ENCODE measurements at places on chromosomes 5 and 9.
A peak's percentile ranks its signal among the peaks of the same experiment; 100 is the strongest.

- DNase-seq = no peak
These were observed 728.2 kb downstream of the BRINP1 start for GRCh38 chr9:118640836-118641560.

GRCh38 chr5:171739271-171739670, 46.3 kb upstream of the SMIM23 start:
- no peak for DNase-seq

GRCh38 chr5:106167766-106168165, 1503.0 kb downstream of the EFNA5 start:
- DNase-seq = no peak

DNA sequence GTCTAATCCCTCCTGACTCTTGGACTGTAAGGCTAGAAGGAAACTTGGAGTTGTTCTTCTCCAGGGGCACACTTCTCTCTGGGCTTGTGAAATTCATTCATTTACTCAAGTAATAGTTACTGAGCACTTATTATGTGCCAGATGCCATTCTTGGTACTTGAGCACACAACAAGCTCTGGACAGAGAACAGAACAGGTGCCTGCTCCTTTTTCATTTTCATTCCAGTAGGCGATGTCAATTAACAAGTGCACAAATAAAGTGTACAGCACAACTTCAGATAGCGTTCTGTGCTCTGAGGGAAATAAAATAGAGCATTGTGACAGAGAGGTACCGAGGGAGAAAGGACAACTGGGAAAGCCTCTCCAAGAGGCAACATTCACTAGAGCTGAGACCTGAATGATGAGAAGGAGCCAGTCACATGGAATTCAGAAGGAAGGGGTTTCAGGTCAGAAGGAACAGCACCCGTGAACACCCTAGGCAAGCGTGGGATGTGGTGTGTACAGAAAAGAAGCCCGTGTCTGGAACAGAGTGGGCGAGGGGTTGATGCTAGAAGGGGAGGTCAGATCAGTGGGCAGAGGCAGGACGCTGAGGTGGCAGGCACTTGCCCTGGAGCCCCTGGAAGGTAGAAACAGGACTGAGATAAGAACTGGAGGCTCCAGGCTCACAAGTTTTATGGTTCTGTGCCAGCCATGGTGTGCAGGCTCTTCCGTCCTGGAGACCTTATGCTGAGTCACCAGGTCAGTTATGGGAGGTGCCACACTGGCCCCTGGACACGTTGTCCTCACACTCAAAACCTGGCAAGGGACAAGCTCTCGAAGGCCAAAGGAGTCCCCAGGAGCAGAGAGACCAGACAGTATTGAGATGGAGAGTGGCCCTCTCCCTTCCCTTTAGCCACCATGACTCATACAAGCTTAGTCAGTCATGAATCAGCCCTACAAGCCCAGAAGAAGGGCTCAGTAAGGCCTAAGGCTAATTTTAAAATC, 7.2 kb upstream of the ABLIM3 start:
- no peak for DNase-seq

DNA sequence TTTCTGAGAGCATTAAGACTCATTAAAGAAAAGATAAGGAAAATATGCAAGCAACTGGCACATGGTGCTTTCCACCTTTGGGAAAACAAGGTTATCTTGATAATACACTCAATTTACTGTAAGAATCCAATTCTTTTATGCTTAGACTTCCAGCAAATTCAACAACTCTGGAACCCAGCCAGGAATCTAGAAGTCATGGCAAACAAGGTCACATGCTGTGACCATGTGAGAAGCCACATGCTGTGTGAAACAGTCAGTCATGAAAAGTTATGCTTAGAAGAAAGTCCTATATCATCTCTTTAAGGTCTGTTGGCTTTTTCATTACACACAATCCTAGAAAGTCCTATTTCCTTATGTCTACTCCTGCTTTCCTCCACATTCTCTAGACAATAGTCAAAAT, 581.8 kb upstream of the C9orf72 start:
- no peak for DNase-seq

GRCh38 chr5:133569347-133569746, 43.0 kb downstream of the FSTL4 start:
- no peak for DNase-seq

- DNase-seq = no peak
These were observed 66.5 kb downstream of the NDFIP1 start for GRCh38 chr5:142175039-142175438.

DNA sequence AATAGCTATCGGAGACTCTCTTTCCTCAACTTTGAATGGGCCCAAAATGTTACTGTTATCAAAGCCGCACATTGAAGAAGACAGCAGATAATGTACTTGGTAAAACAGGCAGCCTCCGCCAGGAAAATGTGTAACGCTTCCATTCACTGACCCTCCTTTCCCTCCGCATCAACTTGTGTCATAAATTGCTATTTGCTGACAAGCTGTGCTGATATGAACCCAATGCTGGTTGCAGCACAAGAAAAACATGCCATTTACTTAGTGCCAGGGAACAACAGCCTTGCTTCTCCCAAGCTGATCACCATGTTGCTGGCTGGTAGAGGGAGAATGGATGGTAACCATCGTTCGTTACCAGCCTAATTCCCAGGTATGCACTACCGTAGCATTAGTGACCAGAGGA, 162.6 kb upstream of the PPP1R2B start:
- DNase-seq = no peak

- no peak for DNase-seq
These were observed 20.9 kb upstream of the CCDC112 start for GRCh38 chr5:115317320-115317719.

GRCh38 chr9:77770340-77770739, 122.2 kb upstream of the GNA14 start:
- DNase-seq = no peak

GRCh38 chr5:71633255-71634155, 46.4 kb downstream of the MCCC2 start:
- no peak for DNase-seq

- no peak for DNase-seq
These were observed 163.2 kb downstream of the DAB2IP start for GRCh38 chr9:121814594-121814993.

DNA sequence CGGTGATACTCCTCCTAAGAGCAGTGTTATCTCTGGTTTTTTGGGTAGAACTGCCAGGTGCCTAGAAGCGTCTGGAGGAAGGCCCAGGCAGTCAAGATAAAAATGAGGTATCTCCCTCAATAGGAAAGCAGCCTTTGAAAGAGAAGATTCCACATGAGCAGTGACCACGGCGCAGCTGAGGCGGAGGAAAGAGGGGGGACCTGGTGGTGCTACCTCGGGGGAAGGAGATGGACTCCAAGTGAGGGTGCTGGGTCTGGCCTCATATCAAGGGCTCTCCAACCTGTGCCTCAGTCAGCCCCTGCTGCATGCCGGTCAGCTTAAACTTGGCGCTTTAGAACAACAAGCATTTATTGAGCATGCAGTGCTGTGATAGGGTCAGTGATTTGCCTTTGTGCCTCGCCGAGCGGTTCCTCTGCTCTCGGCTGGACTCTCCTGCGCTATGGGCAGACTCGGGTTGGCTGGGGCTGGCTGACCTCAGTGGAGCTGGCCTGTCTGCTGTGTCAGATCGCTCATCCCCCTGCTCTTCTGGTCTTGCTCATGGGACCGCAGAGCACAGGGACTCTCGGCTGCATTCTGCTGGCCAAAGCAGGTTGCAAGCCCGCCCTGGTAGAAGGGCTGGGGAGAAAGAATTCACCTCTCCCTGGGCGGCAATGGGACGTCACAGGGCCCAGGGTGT, 121.1 kb upstream of the IRX4 start:
- no peak for DNase-seq

DNA sequence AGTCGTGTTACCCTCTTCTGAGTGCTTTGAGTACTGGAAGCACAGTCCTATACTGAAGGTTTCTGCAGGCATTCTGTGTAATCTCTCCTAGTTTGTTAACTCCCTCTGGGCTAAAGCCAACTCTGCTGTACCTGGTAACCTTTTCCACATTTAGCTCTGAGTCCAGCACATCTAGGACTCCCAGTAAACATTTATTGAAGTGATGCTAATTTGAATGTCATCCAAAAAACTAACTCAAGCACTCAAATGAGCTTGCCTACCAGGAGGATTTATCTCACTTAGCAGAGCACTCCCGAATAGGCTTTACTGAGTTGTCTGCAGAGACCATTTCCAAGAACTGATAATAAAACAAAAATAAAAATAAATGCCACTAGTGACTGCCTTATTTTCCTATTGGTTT, 79.5 kb upstream of the NFIB start:
- DNase-seq = no peak

DNA sequence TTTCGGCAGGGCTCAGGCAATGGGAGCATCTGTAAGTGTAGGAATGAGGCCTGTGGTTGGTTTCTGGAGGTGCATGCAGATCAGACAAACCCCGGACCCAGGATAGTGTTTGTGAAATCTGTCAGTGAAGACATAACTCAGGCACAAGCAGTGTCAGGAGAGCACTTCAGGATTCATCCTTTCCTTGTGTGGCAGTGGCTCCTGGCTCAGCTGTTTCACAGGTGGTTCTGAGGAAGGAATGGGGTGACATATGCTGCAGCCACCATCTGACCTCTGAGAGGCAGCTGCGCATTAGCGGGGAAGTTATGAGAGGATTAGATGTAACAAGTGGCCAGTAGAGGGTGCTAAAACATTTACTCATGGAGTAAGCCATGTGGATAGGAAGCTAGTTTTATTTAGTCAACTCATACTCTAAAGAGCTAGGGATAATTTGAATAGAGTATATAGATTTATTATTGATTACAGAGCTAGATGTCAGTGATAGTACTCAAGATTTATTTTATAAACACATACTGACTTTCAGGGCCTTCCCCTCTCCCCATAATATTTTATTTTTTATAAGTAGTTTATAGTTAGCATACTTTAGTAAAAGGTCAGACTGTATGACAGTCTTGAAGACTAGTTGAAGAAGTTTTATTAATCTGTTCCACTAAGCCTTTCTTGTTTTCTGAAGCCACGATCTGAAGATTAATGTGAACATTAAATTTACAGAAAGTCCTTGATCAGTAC, 28.4 kb downstream of the NNT start:
- DNase-seq = peak; percentile 46

DNA sequence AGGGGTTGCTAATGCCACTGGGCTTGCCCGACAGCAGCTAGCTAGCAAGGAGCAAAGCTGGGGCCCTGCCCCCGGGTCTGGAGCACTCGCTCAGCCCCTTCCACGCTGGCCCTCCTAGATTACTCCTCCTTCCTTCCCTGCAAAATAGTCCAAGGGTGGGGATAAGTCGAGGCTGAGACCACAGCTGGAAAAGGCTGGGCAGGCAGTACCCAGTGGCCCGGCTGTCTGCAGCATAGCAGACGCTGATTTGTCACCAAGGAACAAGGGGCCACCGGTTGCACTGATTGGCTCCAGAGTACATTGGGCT, 73.9 kb downstream of the ADAMTS2 start:
- no peak for DNase-seq

GRCh38 chr5:1205255-1206180, 4.1 kb downstream of the SLC6A19 start:
- DNase-seq = no peak

DNA sequence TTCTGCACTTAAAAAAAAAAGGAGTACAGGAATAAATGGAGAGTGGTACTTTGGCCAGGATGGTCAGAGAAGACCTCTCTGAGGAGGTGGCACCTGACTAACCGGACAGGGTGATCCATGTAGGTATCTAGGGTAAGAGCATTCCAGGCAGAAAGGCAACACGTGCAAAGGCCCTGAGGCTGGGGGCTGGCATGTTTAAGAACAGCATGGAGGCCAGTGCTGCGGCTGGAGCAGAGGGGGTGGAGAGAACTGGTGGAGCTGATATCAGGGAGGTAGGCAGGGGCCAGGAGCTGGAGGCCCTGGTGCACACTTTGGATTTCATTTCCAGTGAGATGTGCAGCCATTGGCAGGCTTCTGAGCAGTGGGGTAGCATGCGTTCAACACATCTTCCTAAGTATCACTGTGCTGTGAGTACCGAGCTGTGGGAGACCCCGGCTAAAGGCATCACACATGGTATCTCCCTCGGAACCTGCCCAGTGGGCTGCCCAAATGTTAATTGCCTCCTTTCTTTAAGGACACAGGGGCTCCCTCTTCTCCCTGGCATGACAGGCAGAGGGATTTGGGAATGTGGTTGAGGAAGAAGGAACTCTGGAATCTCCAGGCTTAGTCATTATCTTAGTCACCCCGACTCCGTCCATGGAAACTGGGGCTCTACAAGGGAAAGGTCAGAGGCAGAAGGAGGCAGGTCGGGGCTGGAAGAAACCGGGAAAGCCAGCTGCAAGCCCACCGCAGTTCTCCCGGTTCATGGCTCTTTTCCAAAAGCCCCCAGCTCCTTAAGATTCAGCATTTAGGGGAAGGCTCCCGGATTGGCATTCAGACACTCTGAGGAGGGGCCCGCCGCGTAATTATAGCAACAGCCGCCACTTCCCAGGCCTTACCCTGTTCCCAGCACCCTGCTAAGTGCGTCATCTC, 18.6 kb downstream of the SLC6A7 start:
- no peak for DNase-seq

GRCh38 chr5:83482961-83483360, 11.4 kb downstream of the VCAN start:
- no peak for DNase-seq

DNA sequence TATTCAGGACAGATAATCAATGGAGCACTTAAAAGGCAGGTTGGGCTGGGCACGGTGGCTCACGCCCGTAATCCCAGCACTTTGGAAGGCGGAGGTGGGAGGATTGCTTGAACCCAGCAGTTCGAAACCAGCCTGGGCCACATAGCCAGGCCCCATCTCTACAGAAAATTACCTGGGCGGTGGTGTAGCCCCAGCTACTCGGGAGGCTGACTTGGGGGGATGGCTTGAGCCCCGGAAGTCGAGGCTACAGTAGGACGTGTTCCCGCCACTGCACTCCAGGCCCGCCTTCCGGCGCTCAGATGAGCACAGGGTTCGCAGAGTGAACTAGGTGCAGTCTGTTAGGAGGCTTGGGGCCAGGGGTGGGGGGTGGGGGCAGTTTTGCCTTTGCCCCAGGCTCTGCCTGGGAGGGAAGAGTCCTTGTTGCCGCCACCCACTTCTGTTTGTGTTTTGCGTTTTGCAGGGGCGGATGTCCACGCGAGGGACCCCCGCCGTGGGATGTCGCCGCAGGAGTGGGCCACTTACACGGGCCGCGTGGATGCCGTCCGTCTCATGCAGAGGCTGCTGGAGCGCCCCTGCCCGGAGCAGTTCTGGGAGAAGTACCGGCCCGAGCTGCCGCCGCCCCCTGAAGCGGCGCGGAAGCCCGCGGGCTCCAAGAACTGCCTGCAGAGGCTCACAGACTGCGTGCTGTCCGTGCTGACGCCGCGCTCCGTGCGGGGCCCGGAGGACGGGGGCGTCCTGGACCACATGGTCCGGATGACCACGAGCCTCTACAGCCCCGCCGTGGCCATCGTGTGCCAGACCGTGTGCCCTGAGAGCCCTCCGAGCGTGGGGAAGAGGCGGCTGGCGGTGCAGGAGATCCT, 85.2 kb downstream of the ANKRD33B start:
- no peak for DNase-seq

GRCh38 chr9:128253991-128254346, 21.8 kb downstream of the GOLGA2 start:
- DNase-seq = no peak

- no peak for DNase-seq
These were observed 57.3 kb upstream of the FNIP1 start for GRCh38 chr5:131854134-131854533.

- no peak for DNase-seq
These were observed 1595.9 kb upstream of the NUDT12 start for GRCh38 chr5:105158526-105158925.

Measured in NCI-H187 (cell line).